ENCODE measurements at places on chromosomes 6 and 20.

DNA sequence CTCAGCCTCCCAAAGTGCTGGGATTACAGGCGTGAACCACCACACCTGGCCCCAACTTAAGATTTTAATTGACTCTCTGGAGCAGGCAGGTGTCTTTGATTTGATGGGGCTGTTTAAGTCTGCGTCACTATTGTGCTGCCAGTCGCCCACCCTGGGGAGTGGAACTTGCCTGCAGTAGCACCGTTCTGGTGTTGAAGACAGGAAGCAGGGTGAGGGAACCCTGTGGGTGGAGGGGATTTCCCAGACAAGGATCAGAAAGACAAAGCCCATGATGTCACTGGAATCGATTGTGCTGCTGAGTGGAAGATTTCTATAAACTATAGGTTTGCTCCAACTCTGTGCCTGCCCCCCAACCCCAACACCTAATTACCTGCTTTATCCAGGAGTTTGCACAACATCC is 11.0 kb downstream of the ALDH8A1 start:
- DNase-seq: no peak

- DNase-seq: no peak
Measured at GRCh38 chr6:140051521-140052512, 677.4 kb upstream of the CITED2 start.

GRCh38 chr20:48189181-48189580 is 403.9 kb upstream of the SULF2 start:
- DNase-seq: no peak

- peak; percentile 4 for DNase-seq
Measured at GRCh38 chr6:80214436-80215022, 108.1 kb downstream of the BCKDHB start.

DNA sequence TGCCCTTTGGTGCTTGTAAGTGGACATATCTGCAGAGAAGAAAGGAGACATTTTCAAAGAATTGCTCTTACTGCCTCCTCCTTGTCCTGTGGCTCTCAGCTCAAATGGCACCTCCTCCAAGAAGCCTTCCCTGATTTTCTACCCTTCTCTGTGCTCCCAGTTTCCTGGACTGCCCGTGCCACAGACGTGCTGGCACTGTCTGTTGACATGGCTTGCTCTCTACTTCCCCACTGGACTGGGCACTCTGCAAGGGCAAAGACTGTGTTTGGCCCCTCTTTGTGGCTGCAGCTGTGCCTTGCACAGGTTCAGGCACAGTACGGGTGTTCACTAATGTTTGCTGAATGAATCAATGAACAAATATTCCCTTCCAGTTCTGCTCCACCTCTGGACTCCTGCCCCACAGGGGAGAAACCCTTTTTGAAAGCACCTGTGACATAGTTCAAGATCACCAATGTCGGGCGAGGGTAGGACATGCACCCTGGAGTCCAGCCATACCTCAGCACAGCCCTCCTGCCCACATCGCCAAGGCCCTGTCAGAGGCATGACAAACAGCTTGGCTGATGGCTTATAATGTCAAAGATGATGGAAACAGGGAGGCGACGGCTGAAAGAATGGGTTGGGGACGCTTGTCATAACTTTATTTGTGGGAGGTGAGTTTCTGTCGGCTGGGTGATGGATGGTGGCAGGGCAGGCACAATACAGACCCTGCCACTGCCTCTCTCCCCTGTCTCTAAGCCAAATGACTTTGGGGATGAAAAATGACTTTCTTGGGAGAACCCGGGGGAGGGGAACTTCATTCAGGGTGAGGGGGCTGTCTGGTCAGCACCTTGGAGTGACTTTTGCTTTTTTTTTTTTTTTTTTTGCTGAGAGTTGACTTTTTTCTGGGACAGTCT is 15.6 kb upstream of the CTNNBL1 start:
- DNase-seq: no peak

GRCh38 chr20:58889798-58890517 is 37.4 kb downstream of the GNAS start:
- DNase-seq: no peak

DNA sequence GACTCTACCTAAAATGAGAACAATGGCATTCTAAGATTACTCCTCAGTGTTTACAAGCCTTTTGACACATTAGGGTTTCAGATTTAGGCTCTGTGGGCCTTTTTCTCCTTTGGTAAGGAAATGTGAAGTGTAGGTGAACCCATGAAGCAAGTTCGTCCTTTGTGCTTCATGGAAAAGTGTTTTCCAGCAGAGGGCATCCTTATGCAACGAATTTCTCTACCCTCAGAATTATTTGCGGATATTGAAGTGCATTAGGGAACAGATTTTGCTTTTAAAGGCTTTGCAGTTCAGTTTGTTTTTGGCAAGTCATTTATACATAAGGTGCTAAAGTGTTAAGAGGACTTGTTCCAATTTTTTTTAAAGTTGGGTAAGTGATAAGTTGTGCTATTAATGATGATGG is 55.7 kb upstream of the FERMT1 start:
- no peak for DNase-seq

Measured in NCI-H510A (cell line).